ENCODE measurements at places on chromosomes 7 and 10. TPM values are rescaled to one million over a fixed set of nuclear protein-coding genes. Genes with fewer than 3 reads are reported as not detected.
A peak's percentile ranks its signal among the peaks of the same experiment; 100 is the strongest.

DNA sequence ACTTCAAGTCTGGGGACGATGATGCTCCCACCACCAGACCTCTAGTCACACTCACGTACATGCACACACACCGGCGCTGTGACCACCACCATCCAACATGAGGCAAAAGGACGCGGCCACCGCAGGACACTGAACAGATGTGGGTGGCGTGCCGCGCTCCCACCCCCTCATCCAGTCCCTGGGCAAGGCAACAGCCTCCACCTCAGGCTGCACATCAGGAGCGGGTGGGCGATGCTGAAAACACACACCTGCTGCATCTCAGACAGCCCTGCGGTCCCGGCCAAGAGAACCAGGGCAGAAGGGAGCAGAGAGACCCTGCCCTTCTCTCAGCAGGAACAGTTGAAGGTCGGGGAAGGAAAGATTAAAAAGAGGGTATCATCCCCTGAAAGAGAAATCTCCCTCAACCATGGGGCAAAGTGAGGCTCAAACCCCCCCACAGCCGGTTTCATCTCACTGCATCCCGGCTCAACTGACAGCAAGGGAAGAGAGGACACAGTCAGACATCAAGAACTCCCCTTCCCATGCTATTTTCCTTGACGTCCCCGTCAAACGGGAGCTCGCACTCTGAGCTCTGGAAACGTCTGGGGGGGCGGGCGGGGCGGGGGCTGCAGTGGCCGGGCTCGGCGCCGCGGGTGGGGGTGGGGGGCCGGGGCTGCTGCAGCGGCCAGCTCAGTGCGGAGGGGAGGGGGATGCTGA lies 1.1 kb downstream of the CAMK2G start:
- no peak for DNase-seq
- peaks cover 9% of the 10 kb centered on the region for H3K4me1 ChIP-seq
- H3K27me3 ChIP-seq = no peaks in the 10 kb centered on the region
- peak overlapping the region; percentile 67 for H3K4me3 ChIP-seq
- H3K36me3 ChIP-seq = no peaks in the 10 kb centered on the region

- H3K4me1 ChIP-seq = peaks cover 4% of the 10 kb centered on the region
- H3K4me3 ChIP-seq = no peak overlapping the region
- no peak for DNase-seq
- no peaks in the 10 kb centered on the region for H3K36me3 ChIP-seq
These were observed 143.8 kb downstream of the KCNMA1 start for GRCh38 chr10:77493851-77494261.

- H3K4me1 ChIP-seq = peaks cover 8% of the 10 kb centered on the region
- no peaks in the 10 kb centered on the region for H3K36me3 ChIP-seq
These were observed 804 bp downstream of the FRAT1 start for GRCh38 chr10:97319671-97320479.

Gene PKD2L1
- 0.34 TPM for total RNA-seq

GRCh38 chr10:131731780-131732630 lies 168.8 kb upstream of the PPP2R2D start:
- H3K27ac ChIP-seq = no peak overlapping the region
- no peaks in the 10 kb centered on the region for H3K36me3 ChIP-seq
- H3K4me3 ChIP-seq = no peak overlapping the region

Gene AGR2
- 74.6 TPM for total RNA-seq

GRCh38 chr10:6925146-6925545 lies 345.1 kb upstream of the PRKCQ start:
- H3K36me3 ChIP-seq = no peaks in the 10 kb centered on the region
- H3K4me3 ChIP-seq = no peak overlapping the region
- H3K27me3 ChIP-seq = no peaks in the 10 kb centered on the region
- no peak overlapping the region for H3K27ac ChIP-seq
- no peak for DNase-seq

Gene CCNY
- 31.6 TPM for total RNA-seq

Gene ADGRA1
- total RNA-seq = 0.14 TPM

Gene OIT3
- total RNA-seq = not detected

GRCh38 chr10:105356626-105357025 lies 715.5 kb downstream of the SORCS3 start:
- H3K36me3 ChIP-seq = no peaks in the 10 kb centered on the region
- no peaks in the 10 kb centered on the region for H3K4me1 ChIP-seq
- no peak overlapping the region for H3K4me3 ChIP-seq
- H3K27me3 ChIP-seq = no peaks in the 10 kb centered on the region
- DNase-seq = no peak

Gene SPDYE3
- not detected for total RNA-seq

Gene BRI3
- 68.5 TPM for total RNA-seq

Gene FANK1
- total RNA-seq = 7.9 TPM

GRCh38 chr7:47979832-47980181 lies 392 bp upstream of the HUS1 start:
- H3K27me3 ChIP-seq = no peaks in the 10 kb centered on the region
- H3K27ac ChIP-seq = peak overlapping the region; percentile 88
- H3K4me1 ChIP-seq = no peaks in the 10 kb centered on the region
- H3K4me3 ChIP-seq = peak overlapping the region; percentile 61
- DNase-seq = no peak
- H3K36me3 ChIP-seq = no peaks in the 10 kb centered on the region

Gene TMEM139
- total RNA-seq = 7.7 TPM

- no peak overlapping the region for H3K4me3 ChIP-seq
- no peaks in the 10 kb centered on the region for H3K4me1 ChIP-seq
These were observed 4.7 kb upstream of the ABLIM1 start for GRCh38 chr10:114662646-114663217.

Gene CALML5
- 0.46 TPM for total RNA-seq

GRCh38 chr7:118352867-118353453 lies 128.5 kb downstream of the ANKRD7 start:
- H3K27me3 ChIP-seq = no peaks in the 10 kb centered on the region
- no peaks in the 10 kb centered on the region for H3K36me3 ChIP-seq
- no peak overlapping the region for H3K4me3 ChIP-seq
- DNase-seq = no peak
- no peak overlapping the region for H3K27ac ChIP-seq

GRCh38 chr7:129646369-129647021 lies 35.0 kb downstream of the NRF1 start:
- H3K4me1 ChIP-seq = no peaks in the 10 kb centered on the region
- no peak for DNase-seq
- no peaks in the 10 kb centered on the region for H3K36me3 ChIP-seq
- H3K4me3 ChIP-seq = no peak overlapping the region
- H3K27me3 ChIP-seq = no peaks in the 10 kb centered on the region

DNA sequence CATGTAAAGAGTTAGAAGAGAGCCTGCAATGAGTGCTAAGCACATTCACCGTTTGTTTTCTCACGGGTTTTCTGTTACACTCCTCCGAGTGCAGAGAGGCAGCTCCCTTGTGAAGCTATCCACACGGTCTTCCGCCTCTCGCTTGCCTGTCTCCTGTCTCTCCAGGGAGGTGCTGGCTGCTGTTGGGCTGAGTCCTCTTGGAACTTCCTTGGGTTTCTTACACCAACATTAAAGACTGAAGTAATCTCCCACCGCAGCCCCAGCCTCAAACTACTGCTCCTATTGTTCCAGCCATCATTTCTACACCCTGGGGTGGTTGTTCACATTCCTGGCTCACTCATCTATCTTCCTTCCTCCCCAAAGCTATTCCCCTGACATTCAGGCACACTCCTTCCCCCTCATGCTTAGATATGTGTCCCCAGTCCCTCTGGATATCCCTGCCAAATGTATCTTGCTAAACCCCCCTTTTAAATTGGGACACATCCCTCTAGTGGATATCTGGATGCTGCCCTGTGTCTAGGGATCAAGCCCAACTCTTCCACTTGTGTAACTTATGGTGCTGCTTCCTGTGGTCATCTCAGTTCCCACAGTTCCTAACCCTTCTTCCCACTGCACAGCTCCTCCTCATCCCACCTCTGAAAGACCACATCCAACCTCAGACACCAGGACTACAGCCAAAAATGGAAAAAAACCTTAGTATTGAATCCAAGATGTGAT lies 14.1 kb downstream of the ESYT2 start:
- H3K4me1 ChIP-seq = no peaks in the 10 kb centered on the region
- DNase-seq = no peak
- H3K27me3 ChIP-seq = no peaks in the 10 kb centered on the region
- H3K4me3 ChIP-seq = no peak overlapping the region

Gene UPK3BL2
- 33.5 TPM for total RNA-seq

Gene EBLN1
- total RNA-seq = not detected

DNA sequence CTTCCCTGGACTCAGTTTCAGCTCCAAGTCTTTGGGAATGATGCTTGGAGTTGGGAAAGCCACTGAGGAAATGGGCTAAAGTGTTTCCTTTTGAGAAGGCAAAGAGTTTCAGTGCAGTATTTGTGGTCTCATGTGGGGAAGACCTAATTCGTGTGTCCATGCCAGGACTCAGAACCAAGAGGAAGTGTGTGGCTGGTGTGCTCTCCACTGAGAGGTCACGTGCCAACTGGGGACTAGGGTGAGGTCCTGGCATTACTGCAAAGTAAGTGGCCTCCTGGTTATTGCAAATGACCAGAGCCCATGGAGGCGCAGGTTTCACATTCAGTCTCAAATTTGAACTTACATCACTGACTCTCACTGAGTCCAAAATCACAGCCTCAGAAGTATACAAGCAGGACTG lies 48.6 kb upstream of the ITPRID1 start:
- H3K27ac ChIP-seq = no peak overlapping the region
- no peak for DNase-seq
- no peaks in the 10 kb centered on the region for H3K27me3 ChIP-seq
- H3K4me1 ChIP-seq = no peaks in the 10 kb centered on the region

Gene SUN3
- not detected for total RNA-seq

GRCh38 chr10:44965651-44966097 lies 6.1 kb downstream of the RASSF4 start:
- H3K27ac ChIP-seq = no peak overlapping the region
- no peak for DNase-seq
- H3K4me3 ChIP-seq = no peak overlapping the region
- no peaks in the 10 kb centered on the region for H3K27me3 ChIP-seq
- peaks cover 11% of the 10 kb centered on the region for H3K4me1 ChIP-seq

- H3K4me3 ChIP-seq = no peak overlapping the region
- H3K4me1 ChIP-seq = peaks cover 4% of the 10 kb centered on the region
- H3K27me3 ChIP-seq = peaks cover 17% of the 10 kb centered on the region
- no peaks in the 10 kb centered on the region for H3K36me3 ChIP-seq
- H3K27ac ChIP-seq = no peak overlapping the region
These were observed 2.9 kb downstream of the PLXNA4 start for GRCh38 chr7:132573251-132573955.

DNA sequence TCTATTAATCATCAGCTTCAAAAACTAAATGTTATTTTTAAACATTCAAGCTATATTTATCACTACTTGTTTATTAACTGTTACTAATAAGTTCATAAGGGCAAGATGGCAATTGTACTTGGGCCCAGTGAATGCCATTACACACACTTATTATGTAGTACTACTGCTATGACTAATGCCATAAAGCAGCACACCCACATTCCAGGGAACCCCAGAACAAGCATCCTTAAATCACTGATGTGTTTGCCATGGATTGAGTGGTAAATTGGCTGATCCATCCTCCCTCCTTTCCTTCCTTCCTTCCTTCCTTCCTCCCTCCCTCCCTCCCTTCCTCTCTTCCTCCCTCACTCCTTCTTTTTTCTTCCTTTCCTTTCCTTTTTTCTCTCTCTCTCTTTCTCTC lies 37.4 kb upstream of the RSU1 start:
- H3K36me3 ChIP-seq = no peaks in the 10 kb centered on the region
- H3K4me3 ChIP-seq = no peak overlapping the region
- no peak overlapping the region for H3K27ac ChIP-seq
- no peak for DNase-seq
- H3K27me3 ChIP-seq = no peaks in the 10 kb centered on the region
- H3K4me1 ChIP-seq = no peaks in the 10 kb centered on the region

DNA sequence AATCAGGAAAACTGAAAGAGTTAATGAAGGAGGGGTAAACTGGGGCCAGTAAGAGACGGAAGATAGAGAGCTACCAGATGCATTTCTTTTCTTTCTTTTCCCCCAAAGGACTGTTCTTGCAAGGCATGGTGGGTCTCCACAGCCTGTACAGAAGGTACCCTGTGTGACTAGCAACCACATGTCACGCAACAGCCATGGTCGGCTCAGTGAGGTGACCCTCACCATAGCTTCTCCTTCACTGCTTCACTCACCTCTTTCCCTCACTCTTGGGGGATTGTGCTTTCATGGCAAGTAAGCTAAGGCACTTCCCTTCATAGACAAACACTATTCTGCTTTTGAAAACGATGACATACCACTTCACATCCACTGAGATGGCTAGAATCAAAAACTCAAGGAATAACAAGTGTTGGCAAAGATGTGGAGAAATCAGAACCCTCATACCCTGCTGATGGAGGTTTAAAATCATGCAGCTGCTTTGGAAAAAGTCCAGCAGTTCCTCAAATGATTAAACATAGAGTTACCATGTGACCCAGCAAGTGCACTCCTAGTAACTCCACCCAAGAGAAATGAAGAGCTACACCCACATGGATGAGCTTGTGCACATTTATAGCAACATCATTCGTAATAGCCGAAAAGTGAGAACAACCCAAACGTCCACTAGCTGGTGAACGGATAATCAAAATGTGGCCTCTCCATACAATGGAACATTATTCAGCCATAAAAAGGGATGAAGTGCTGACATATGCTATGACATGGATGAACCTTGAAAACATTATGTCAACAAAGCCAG lies 3.8 kb upstream of the INSIG1 start:
- H3K27ac ChIP-seq = no peak overlapping the region
- no peaks in the 10 kb centered on the region for H3K27me3 ChIP-seq
- no peaks in the 10 kb centered on the region for H3K36me3 ChIP-seq

Gene SCART1
- total RNA-seq = 10.1 TPM

Gene GARIN1A
- 0.18 TPM for total RNA-seq

DNA sequence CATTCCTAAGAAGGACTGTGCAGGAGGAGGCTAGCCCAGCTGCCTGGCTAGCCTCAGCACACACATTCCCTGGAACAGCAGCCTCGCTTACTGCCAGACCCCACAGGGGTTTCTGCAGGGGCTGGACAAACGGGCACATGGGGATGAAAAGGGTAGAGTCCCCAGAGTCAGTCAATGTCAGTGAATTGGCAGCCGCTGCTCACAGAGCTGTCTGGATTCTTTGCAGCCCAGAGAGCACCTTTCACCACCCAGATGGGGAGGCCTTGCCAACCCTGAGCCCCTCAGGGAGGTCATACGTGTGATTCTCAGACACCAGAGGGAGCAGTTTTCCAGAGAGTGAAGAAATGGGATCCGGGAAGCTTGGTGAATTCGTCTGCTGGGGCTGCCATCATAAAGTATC lies 143.3 kb downstream of the KCNMA1 start:
- peak overlapping the region; percentile 44 for H3K27ac ChIP-seq
- H3K4me3 ChIP-seq = no peak overlapping the region
- H3K4me1 ChIP-seq = peaks cover 4% of the 10 kb centered on the region
- no peaks in the 10 kb centered on the region for H3K27me3 ChIP-seq

GRCh38 chr7:292226-292625 lies 2.3 kb downstream of the FOXL3 start:
- DNase-seq = no peak
- no peak overlapping the region for H3K4me3 ChIP-seq
- no peak overlapping the region for H3K27ac ChIP-seq
- H3K4me1 ChIP-seq = no peaks in the 10 kb centered on the region
- H3K36me3 ChIP-seq = no peaks in the 10 kb centered on the region
- H3K27me3 ChIP-seq = peaks cover 22% of the 10 kb centered on the region

- H3K27ac ChIP-seq = no peak overlapping the region
- H3K4me1 ChIP-seq = no peaks in the 10 kb centered on the region
- H3K27me3 ChIP-seq = no peaks in the 10 kb centered on the region
- H3K4me3 ChIP-seq = no peak overlapping the region
- DNase-seq = no peak
These were observed 64.9 kb upstream of the GPR22 start for GRCh38 chr7:107404740-107405537.
